ENCODE measurements at places on chromosomes 1 and 21.
A peak's percentile ranks its signal among the peaks of the same experiment; 100 is the strongest.

DNA sequence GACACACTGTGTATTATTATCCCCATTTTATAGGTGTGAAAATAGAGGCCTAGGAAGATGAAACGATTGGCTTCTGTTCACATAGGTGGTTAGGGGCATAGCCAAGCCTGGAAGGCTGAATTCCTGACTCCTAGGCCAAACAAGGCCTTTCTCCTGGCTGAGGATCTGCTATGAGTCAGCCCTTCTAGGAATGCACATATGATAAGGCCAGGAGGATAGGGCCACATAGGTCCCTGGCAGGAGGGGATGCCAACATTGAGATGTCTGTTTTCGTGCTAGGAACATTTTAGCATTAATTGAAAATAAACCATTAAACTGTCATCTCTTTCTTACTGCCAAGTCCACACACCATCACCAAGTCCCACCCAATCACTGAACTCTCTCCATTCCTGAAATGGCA, 9.2 kb downstream of the CSMD2 start:
- no peak for DNase-seq

DNA sequence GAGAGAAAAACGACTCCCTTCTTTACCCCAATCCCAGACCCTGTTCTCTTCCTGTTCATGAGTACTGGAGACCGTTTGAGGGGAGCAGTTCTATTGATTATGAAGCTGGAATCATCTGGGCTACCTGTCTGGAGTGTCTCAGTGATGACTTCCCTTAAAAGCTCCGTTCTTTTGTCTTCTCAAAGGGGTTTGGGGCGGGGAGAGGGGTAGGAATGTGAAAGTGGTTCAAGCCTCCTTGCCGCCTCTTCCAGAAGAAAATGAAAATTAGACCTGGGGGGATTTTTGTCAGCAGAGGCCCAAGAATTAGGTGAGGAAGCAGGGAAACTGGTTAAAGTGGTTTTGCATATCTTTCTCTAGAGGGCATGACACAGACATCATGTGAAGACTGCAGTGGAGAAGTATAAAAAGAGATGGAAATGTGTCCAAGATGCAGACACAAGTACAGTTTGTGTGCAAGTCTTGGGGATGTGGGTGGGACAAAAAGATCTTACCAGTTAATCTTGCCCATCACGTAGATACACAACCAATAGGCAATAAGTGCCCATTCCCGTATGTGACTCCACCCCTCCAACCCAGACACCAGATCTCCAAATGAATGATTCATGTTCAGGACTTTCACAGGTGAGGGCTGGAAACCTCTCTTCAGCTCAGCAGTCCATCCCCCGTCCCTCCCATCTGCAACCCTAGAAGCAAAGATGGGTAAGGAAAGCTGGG, 470 bp upstream of the MTMR11 start:
- DNase-seq, result no peak

DNA sequence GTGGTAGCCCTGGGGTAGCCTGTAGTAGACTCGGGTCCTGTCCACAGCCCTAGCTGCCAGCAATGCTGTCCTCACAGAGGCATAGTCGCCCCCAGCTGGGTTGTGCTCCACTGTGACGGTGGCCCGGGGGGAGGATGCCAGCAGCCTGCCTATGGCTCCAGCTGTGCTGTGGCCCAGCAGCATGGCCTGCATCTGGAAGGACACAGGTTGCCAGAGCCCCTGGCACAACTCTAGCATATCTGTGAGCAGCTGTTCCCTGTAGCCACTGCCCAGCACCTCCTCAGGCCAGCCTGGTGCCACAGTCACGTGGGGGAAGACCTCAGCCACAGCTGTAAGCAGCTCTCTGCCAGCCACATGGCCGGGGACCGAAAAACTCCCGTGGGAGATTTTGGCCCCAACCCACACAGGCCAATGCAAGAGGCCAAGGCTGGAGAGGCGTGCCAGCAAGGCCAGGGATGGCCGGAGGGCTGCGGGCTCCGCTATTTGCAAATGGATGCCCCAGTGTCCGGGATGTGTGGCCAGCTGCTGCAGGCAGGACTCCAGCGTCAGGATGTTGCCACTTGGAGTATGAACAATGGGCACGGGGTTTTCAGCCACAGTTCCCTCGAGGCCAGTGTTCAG, 13.9 kb downstream of the FAM151A start:
- no peak for DNase-seq

DNA sequence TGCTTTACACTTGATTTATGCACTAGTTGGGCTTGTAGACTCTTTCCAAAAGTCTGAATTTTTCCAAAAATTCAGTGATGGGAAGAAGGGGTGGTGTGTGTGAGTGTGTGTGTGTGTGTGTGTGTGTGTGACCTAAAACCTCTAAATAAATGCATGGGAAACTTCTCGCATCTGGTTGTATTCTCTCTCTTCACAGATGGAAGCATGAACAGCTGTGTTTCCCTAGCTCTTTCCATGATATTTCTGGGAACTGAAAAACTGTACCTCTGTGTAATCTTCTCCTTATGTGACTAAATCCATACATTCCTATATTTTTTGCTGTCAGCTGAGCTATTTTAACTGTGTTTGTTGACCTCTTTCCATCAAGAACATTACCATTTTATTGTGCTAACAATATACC, 26.2 kb upstream of the CYYR1 start:
- no peak for DNase-seq

DNA sequence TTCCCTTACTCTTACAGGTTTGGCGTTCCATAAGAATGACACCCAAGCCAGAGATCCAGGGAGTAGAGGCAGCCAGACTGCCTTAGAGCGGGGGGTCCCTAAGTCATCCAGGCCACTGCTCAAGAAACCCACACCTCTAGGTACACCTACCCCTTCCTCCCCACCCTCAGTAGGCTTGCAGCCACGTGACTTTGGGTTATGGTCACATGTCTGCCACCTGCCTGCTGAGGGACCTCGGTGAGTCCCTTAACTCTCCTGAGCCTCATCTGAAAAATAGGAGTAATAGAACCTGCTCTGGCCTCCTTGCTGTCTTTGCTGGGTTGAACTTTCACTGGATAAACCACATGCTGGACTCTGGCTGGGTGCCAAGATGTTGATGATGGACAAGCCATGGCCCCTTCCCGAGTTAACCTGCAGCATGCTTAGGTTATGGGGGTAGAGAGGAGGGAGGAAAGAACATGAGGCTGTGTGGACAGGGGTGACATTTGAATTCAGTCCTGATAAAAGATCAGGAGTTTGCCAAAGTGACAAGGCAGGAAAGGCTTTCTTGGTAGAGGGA, 4.5 kb downstream of the RPS6KA1 start:
- DNase-seq, result no peak

DNA sequence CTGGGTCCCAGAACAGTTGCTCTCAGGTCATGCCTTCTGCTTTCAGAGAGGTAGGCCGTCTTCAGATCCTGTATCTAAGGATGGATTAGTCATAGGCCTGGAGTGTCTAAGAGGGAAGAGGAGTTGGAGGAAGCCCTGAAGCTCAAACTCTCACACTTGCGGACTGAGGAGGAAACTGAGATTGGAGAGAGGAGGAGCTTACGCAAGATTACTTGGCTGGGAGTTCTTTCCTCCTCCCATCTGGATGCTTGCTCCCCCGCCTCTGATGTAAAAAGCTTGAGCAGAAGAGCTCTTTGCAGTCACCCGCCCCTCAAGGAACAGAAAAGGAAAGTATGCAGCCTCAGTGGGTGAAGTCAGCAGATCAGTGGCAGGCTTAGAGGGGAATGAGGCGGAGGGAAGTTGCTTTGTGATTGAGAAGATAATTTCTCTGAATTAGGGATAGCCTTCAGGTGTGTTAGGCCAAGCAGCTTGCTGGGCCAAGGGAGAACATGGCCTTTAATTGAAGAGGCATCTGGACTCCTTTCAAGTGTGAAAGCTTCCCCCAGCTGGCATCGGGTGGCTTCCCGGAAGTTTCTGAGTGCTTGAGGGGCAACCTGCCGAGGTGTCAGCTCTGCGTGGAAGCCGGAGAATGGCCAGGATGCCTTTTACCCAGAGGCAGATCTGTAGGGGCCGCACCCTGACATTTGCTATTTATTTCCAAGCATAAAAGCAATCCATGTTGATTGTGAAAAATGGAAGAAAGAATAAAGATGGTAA, 6.6 kb downstream of the ADORA1 start:
- no peak for DNase-seq

DNA sequence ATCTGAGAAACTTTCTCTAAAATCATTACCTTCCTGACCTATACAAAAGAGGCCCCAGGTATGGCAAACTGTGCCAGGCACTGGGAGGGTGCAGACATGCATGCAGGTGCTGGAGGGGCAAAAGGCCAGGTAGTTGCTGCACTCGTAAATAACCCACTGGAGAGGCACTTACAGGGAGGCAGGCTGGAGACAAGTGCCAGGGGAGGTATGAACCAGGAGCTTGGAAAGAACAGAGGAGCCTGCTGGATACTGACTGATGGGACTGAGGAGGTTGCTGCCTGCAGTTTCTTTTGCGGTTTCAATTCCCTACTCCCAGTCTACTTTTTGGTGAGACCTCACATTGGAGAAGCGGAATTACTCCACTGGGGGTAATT, 113.9 kb downstream of the DSCAM start:
- no peak for DNase-seq

GRCh38 chr1:7827126-7827955, 25.5 kb downstream of the UTS2 start:
- DNase-seq, result peak; percentile 28

DNA sequence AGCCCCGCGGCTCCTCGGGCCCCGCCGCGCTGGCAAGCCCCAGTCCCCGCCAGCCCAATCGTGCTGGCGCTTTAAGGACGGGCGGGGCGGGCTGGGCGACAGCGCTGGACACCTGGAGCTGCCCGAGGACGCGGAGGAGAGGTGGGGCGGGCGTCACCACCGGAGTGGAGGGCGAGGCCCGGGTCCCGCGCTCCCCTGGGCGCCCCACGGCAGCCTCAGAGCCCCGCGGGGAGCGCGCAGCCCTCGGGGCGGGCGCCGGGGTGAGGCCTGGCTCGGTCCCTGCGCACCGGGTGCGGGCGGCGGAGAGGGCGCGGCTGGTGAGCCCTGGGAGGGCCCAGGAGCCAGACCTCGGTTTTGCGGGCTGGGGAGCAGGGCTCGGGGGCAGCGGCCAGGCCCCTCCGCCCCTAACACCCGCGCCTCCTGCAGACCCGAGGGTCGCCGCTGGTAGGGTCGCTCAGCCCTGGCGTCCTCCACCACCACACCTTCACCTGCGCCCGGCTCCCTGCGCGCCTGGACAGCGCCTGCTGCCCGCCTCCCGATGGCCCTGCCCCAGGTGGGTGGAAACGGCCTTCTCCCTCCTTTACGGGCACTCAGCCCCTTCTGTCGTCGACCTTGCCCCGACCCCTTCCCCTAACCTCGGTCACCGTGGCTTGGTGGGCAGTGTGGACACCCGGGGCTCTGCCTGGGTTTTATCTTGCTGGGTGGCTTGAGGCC, at the start of gene TMEM61:
TSS of gene TMEM61 (plus strand) at position 101 of the 714 bp plus-strand sequence. CDS start at position 539, 438 bp downstream.
- DNase-seq, result no peak

GRCh38 chr1:108503062-108503733, 53.1 kb downstream of the NBPF6 start:
- no peak for DNase-seq

DNA sequence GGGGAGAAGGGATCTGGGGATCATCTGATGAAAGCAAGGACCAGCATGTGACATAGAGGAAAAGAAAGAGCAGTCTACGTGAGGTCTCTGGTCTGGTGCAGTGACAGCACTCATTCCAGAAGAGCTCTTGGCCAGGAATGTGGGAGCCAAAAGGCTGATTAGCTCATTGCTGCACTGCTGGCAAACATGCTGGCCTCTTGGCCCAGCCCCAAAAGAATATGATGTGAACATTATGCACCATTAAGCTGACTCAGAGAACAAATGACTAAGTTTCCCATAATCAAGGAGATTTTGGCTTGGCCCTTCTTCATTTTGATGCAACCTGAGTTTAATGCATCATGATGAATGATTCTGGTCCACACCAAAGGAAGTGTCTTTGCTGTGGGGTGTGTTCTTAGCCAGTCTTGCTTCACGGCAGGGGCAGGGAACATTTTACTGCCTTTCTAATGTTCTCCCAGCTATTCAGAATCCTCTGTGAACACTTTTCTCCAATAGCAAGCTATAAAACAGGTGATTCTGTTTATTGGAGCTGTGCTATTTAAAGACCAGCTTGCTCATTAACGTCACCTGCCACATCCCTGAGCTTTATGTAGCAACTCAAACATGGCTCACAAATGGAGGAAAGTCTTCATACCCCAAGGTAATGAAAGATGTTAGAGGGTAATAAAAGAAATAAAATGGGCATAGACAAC, 55.1 kb downstream of the PCBP3 start:
- DNase-seq, result no peak

DNA sequence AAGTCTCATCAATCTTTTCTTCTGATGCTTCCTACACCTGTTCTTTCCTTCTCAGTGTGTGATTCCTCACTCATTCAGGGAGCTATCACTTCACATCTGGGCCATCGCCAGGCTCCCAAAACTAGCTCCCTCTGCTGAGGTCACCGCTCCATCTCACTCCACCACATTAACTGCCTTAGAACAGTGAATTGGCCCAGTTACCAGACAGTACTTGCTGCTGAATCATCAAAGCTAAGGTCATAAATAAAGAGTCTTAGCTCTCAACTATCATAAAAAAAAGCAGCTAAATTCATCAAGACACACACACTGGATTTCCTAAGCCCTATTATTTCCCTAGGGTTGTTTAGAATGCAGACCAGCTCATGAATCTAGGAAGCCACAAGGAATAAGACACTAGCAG, 18.8 kb upstream of the SRM start:
- DNase-seq, result no peak

- no peak for DNase-seq
These were observed 252.5 kb upstream of the RGS18 start for GRCh38 chr1:191905781-191906180.

- no peak for DNase-seq
These were observed 103.5 kb downstream of the RGS7 start for GRCh38 chr1:241253471-241253870.

DNA sequence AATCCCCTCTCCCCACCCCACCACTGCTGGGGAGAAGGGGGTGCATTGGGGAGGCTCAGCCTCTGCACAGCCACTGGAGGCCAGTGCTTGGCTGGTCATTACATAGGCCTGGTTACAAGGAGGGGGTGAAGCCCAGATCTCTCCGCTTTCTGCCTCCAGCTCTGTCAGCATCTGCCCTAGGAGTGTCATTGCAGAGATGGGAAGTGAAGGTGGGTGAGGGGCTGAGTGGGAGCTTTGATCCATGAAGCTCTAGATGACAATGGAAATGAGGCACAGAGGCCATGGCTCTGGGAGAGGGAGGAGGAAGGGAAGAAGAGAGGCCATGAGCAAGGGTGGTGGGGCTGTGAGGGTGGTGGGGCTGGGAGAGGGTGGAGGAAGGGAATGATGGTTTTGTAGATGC, 411.6 kb downstream of the MATN1 start:
- no peak for DNase-seq

- no peak for DNase-seq
These were observed 7.9 kb downstream of the TNFSF18 start for GRCh38 chr1:173042806-173043205.

DNA sequence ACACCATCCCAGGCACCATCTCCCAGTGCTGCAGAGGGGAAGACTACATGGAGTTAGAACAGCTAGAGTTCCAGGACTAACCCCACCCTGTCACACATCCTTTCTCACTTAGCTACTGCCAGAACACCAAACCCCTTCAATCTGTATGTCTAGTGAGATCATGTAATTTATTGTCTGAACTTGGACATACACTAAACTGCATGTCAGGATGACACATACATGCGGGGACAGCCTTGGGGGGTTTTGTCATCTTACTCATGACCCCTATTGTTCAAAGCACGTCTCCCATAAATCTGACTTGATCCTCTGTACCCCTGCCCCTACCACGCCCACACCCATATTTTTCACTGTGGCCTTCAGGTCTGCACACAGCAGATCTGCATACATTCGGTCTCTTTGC, 71.3 kb downstream of the GABPA start:
- no peak for DNase-seq

GRCh38 chr1:98221923-98222322, 301.1 kb upstream of the DPYD start:
- no peak for DNase-seq

All from activated CD4-positive, CD25-positive, alpha-beta regulatory T cell treated with anti-CD3 and anti-CD28 coated beads, Interleukin-2, amount 50 U/mL, for 72 hours (primary cell).